ENCODE measurements at places on chromosomes 4 and X.

- no peak for DNase-seq
Measured at GRCh38 chr4:81648576-81649275, 177.0 kb upstream of the RASGEF1B start.

GRCh38 chrX:47637546-47638195, 7.9 kb upstream of the CFP start:
- DNase-seq: no peak

- no peak for DNase-seq
Measured at GRCh38 chr4:159055833-159056232, 47.0 kb upstream of the RAPGEF2 start.

DNA sequence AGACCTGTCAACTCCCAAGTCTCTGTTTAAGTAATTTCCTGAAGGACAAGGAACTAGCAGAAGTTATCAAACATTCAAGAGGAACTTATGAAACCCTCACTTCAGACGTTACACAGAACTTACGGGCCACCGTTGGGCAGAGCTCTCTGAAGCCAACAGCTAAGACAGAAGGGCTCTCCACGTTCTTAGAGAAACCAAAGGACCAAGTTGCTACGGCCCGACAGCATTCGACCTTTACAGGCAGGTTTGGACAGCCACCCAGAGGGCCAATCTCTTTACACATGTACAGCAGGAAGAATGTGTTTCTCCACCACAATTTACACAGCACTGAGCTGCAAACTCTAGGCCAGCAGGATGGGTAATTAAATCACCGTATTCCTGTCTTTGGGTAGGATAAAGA, 705.1 kb upstream of the GRID2 start:
- DNase-seq: no peak

- DNase-seq: no peak
Measured at GRCh38 chrX:24553011-24553410, 87.9 kb downstream of the PDK3 start.

DNA sequence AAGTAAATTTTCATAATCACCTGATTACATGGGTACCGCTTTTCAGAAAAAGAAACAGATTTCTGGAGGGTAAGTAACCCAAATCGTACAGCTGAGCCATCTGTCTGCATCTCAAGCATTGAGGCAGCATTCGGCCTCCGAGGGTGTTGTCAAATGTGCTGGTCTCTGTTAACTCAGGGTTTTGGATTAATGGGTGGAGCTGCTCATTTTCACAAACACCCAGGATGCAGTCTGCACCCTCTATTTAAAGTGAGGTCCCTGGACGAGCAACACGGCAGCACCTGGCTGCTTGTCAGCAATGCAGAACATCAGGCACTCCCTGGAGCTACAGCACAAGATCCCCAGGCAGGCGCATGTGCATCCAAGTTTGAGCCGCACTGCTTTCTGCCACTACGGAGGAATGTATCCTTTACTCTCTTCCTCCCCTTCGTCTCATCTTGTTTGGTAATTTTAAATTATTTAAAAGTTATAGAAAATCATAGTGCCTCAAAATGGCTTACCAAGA, 24.7 kb upstream of the NAP1L5 start:
- no peak for DNase-seq

DNA sequence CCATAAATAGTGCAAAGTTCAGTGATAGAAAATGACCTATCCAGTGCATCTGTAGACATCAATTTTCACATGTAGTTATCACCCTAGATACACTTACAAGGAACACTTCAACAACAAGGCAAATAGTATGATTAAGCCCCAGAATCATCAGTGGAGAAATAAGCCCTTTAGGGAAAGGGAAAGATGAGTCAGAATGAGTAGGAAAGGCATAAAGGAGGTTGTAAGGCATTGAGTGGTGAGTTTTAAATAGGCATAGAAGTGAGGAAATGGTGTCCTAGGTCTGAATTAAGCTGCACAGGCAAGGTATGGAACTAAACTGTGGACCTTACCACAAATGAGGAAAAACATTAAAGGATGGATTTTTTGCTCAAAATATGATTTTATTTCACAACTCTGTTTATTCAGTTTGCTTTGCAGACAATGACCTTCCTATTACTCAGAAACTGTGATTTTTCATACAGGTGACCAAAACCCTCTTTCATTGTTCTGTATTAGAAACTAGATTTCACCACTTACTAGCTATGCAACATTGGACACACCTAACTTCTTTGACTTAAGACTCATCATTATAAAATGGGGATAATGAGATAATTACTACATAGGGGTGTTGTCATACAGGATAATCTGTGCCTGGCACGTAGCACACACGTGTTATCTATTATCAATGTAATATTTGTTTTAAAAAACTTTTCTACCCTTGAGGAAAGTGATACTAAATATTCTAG, 57.0 kb upstream of the MAP9 start:
- DNase-seq: no peak

All from LNCaP clone FGC (cell line).